ENCODE measurements at places on chromosomes 4 and X. TPM values are rescaled to one million over a fixed set of nuclear protein-coding genes. Genes with fewer than 3 reads are reported as not detected.
A peak's percentile ranks its signal among the peaks of the same experiment; 100 is the strongest.

DNA sequence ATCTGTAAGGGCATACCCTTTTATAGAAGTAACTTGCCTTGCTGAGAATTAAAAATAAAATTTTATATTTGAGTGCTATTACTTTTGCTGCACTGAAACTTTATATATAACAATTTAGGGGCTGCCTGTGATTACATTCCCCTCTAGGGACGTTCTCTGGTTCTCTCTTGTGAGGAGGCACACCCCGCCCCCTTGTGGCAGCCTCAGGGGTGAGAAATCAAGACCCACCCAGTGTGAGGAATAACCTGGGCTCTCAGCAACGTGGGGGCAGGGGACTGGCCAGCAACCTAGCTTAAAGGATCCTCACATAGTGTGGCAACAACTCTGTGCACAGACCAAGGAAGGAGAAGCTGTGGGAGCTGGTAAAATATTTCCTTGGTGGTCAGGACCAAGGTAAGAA lies 43.7 kb downstream of the MAGEA9 start:
- peak; percentile 3 for DNase-seq

DNA sequence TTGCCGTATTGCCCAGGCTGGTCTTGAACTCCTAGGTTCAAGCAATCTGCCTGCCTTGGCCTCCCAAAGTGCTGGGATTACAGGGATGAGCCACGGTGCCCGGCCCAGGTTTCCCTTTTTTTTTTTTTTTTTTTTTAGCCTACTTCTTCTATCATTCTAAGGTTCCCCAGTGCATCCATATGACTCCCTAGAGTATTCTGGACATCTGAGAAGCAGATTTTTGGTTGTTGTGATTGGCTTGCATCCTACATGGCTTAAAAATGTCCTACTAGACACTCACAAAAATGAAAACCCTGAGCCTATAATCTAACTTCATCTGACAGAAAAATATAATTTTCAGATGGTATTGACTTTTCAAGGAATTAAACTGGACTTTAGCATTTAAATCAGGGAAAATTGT lies 41.7 kb downstream of the SMIM14 start:
- DNase-seq = no peak

DNA sequence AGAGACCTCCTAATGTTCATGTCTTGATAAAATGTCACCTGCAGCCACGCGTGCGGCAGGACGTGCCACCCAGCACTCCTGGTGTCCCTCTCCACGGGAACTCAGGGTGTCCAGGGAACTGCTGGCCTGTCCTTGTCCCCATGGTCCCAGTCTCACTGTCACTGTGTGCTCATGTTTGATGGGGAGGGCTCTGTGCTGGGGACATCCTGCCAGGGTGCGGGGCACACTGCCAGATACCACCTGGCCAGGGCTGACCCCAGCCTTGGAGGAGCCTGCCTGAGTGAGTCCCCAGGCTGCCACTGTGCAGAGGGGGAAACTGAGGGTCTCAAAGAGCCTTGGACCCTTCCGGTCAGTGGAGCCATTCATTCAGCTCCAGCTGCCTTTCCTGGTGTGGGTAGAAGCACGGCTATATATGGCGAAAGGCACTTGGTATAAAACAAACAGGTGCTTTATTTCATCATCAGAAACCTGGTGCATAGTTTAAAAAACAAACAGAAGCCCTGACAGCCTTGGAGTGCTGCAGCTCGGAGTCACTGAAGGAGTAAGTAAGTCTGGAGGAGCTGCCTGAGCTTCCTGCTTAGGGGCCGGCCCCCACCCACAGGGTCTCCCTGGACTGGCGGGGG lies 33.0 kb downstream of the NOP14 start:
- no peak for DNase-seq

DNA sequence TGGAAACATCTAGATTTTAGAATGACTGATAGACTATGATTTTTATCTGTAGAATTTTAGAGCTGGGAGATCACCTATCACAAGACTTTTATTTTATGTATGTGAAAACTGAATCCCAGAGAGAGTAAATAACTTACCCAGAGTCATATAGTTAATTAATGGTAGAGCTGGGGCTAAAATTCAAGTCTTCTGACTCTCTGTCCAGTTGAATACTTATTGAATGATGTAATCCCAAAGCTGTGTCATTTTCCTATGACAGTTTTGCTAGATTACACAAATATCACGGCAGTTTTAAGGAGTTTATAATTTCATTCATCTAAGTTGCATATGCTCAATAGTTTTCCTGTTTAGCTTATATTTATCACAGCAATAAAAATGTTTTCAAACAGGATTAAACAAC lies 6.7 kb downstream of the NRK start:
- DNase-seq = no peak

GRCh38 chrX:149830192-149830873 lies 48.6 kb downstream of the MAGEA9 start:
- DNase-seq = peak; percentile 17

GRCh38 chr4:24655971-24656370 lies 71.6 kb upstream of the DHX15 start:
- no peak for DNase-seq

DNA sequence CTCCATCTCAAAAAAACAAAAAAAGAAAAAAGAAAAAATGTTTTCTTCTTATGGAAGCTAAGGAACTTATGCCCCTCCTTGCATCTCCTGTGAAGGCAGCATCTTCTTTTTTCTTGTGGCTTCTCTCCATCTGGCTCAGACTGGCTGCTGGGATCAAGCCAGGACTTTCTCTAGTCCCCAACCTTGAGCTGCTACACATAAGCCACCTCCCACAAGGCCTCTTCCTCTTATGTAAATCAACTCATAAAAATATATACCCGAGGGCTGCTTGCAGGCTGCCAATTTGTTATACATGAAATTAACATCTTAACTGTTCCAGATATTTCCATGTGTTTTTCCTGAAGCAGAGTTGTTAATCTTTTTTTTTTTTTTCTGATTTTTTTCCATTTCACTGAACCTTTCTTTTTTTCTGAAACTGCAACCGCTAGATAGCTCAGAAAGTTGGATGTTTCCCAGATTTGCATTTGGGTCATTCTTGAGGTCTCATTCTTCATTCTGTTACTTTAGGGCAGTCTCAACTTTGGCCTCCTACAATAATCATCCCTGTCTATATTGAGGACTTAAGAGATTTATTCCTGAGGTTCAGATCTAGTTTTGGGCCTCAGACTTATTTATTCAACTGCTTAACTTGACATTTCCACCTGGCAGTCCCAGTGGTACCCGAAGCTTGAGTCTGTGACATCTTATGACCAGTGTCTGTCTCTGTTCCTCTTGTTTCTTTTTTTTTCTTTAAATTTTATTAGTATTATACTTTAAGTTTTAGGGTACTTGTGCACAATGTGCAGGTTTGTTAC lies 10.3 kb downstream of the SNX25 start:
- no peak for DNase-seq

- DNase-seq = no peak
Measured at GRCh38 chrX:141632124-141632523, 42.6 kb downstream of the SPANXA2 start.

- no peak for DNase-seq
Measured at GRCh38 chr4:157977086-157977485, 195.7 kb downstream of the GASK1B start.

- peak; percentile 78 for DNase-seq
Measured at GRCh38 chrX:38694394-38694793, 106.9 kb upstream of the MID1IP1 start.

DNA sequence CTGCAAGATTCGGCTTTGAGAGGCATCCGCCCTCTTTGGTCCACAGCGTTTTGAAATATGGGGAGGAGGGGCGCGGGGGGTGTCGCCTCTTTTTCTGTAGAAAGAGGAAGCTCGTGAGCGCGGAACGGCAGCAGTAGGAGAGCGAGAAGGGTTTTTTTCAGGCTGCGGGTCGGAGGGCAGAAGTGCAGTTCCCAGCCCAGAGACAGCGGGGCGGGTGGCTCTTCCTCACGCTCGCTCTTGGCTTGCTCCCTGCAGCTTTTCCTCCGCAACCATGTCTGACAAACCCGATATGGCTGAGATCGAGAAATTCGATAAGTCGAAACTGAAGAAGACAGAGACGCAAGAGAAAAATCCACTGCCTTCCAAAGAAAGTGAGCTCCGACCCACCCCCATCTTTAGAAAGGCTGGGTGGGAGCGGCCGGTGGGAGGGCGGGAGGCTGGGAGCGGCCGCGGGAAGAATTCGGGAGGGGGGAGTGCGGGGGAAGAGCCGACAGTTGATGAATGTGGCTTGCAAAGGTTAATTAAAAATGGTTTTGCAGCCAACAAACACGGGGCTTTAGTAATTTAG lies 1.2 kb downstream of the TMSB4X start:
- peak; percentile 57 for DNase-seq

GRCh38 chr4:140423106-140423505 lies 4.3 kb downstream of the CLGN start:
- DNase-seq = no peak

DNA sequence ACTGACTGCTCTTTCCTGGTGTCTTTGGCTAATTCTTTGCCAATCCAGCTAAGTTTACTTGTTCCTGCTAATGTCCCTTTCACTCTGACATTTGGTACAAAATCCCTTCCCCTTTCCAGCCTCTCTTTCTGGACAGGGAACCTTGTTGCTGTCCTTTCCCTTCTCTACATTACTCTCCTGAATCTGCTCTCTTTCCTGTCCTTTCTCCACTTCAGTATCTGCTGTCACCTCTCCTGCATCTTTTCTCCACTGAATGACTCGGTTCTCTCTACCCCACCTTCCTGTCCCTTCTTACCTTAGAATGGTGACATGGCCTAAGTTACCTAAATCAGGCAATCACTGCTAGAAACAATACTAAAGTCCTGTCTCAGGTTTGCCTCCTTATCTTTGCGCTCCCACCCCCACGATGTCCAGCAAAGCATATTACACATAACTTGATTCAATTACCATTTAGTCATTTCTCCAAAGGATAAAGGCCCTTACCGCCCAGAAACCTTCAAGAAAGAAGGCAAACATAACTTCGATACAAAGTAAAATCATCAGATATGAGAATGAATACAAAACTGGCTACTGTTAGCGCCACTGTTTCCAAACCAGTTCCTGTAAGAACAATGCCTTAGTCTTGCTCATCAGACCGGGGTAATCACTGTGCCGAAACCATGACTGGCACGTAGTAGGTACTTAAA lies 890 bp downstream of the BOD1L1 start:
- no peak for DNase-seq

DNA sequence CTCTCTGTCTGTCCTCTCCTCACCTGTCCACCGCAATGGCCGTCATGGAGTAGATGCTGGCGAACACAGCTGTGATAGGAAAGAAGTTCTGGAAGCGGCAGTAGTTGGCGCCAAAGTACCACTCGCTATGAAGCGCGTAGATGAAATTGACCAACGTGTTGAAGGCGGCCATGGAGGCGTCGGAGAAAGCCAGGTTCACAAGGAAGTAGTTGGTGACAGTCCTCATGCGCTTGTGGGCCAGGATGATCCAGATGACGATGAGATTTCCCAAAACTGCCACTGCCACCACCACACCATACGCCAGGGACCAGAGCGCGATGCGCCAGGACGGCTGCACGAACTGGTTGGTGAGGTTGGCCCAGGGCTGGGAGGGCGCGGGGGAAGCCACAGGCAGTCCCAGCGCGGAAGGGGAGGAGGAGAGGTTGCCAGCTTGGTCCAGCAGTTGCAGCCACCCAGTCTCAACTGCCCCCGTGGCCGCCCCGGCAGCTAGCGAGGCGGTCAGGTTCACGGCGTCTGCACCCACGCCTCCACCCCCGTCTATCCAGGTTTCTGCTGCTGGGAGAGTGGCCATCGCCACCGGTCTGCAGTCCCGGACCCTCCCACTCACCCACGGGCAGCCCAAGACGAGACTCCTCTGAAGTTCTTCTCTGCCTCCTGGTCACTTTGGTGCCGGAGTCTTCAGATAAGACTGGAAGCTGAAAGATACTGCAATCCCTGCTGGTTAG lies 518 bp downstream of the TACR3 start:
- peak; percentile 14 for DNase-seq

GRCh38 chr4:120826449-120826848 lies 96.1 kb downstream of the PRDM5 start:
- no peak for DNase-seq

DNA sequence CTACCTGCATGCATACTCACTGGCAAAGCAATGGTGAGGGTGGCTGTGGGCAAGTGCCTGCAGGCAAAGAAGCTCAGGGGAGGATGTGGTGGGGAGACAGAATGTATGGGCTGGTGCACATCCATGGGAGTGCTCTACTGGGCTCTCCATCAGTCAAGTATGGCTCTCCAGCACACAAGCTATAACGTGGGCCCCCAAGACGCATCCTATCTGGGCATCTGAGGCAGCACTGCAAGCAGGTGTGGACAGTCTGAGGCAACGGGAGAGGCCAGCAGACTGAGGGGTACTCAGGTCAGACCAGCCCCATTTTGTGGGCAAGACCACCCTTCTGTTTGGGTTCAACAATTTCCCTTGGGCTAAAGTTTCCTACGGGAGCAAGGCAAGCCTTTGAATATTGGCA lies 1227.8 kb downstream of the FAM133A start:
- DNase-seq = no peak

DNA sequence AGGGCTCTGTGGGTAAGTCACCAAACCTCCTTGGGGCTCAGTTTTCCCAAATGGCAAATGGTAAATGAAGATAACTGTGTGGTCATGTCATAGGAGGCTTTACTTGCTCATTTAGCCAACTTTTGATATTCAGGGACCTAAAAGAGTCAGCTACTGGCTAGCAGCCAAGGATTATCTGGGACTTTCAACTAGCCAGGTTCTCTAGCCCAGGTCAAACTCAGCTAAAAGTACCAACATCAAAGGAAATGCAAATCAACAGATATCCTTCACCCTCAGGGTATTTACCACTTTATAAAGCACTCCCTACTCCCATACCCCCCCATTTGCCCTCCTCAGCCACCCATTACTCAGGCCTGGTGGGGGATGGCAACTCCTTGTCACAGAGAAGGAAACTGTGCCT lies 7.5 kb downstream of the AMER1 start:
- no peak for DNase-seq

DNA sequence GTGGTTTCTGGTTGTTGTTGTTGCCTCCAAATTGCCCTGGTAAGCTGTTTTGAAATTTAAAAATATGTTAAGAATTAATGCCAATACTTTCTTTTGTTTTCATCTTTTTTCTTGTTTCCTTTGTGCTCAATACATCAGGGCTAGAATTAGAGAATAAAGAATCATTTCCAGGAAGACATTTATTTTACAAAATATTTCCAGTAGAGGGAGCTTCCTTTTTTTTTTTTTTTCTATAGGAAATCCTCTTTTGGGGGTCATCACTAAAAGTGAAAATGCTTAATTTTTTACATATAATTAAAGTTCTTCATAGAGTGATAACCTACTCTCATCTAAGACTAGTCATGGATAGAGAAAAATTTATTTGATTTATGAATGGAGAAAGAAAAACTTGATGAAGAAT lies 2.4 kb downstream of the GLRA3 start:
- no peak for DNase-seq

DNA sequence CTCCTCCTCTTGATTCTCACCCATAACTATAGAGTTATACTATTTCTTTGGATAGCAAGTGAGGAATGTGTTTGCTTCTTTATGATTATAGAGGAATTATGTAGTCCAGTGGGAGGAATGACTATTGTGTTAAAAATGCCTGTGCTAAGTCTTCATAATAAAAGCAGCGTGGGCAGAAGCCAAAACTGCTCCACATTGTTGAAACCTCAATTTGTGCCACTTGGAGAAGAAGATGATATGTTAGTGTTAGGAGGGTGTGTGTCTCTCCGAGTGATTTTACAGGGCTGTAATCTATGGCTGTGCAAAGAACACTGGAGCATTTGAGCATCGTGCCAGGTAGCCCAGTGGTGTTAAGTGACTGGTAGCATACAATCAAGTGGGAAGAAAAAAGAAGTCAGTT lies 74.3 kb downstream of the FRAS1 start:
- peak; percentile 59 for DNase-seq

Gene SPIN2A
- total RNA-seq = 0.17 TPM

Gene SLC34A2
- total RNA-seq = not detected

Gene SSX4B
- not detected for total RNA-seq

Gene USP17L15
- not detected for total RNA-seq

Gene GABRG1
- not detected for total RNA-seq

Gene CXCL3
- 8.7 TPM for total RNA-seq

Gene CLNK
- total RNA-seq = not detected

Measured in LHCN-M2 (cell line).